Left hindlimb (tissue), 1 donor: ENCODE measurements at places on chromosomes 7 and 10.
A peak's percentile ranks its signal among the peaks of the same experiment; 100 is the strongest.

- no peak for DNase-seq
These were observed 255.5 kb upstream of the CXCL12 start for GRCh38 chr10:44640429-44640828.

- DNase-seq = no peak
These were observed 170.0 kb downstream of the MGMT start for GRCh38 chr10:129637010-129637409.

DNA sequence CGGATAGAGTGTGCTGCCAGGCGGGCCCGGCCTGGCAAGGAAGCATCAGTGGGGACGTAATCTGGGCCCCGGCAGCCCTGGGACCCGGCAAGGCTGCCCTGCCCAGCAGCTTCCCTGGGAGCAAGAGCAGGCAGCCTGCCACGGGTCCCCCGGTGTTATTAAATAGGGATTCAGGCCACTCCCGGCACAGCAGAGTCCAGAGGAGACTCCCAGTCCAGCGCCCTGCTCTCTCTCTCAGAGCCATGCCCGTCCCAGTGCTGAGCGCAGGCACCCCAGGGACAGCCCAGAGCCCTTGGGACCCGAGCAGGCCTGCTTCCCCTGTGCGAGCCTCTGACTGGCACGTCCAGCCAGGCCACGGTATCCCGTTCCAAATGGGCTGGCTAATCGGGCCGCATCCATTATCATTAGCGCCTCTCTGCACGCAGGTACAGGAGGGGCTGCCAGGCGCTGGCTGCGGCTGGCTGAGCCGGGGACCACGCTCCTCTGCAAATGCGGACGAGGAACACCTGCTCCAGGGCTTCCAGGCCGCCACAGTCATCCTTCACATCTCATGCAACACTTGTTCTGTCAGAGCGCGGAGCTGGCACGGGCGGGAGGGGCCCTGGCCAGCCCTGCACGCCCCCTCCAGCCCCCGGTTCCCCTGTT lies 344.2 kb upstream of the MKI67 start:
- no peak for DNase-seq

DNA sequence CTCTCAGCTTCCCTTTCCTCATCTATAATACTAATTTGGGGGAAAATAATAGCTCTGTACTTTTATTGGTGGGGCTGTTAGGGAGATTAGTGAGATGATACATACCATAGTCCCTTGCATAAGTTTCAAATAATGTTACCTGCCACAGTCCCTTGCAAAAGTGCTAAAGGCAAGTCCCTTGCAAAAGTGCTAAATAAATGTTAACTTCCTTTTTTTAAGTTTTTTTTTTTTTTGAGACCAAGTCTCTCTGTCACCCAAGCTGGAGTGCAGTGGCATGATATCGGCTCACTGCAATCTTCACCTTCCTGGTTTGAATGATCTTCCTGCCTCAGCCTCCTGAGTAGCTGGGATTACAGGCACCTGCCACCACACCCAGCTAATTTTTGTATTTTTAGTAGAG lies 43.4 kb upstream of the SRGN start:
- DNase-seq = no peak

- no peak for DNase-seq
These were observed 10.7 kb downstream of the AMZ1 start for GRCh38 chr7:2698581-2699288.

- DNase-seq = no peak
These were observed 45.4 kb downstream of the TMEM168 start for GRCh38 chr7:112744818-112745217.

GRCh38 chr7:108605559-108606201 lies 36.0 kb downstream of the DNAJB9 start:
- DNase-seq = no peak

- DNase-seq = no peak
These were observed 131.2 kb downstream of the PFKFB3 start for GRCh38 chr10:6333973-6334372.

- no peak for DNase-seq
These were observed 57.1 kb upstream of the DYNC1I1 start for GRCh38 chr7:95715274-95715673.

- DNase-seq = no peak
These were observed 33.9 kb upstream of the MKX start for GRCh38 chr10:27779462-27780015.

- no peak for DNase-seq
These were observed 153.0 kb upstream of the LANCL2 start for GRCh38 chr7:55212176-55212575.

GRCh38 chr7:21417647-21418046 lies 10.2 kb upstream of the SP4 start:
- no peak for DNase-seq

GRCh38 chr7:107678110-107678753 lies 17.6 kb downstream of the SLC26A4 start:
- DNase-seq = no peak

DNA sequence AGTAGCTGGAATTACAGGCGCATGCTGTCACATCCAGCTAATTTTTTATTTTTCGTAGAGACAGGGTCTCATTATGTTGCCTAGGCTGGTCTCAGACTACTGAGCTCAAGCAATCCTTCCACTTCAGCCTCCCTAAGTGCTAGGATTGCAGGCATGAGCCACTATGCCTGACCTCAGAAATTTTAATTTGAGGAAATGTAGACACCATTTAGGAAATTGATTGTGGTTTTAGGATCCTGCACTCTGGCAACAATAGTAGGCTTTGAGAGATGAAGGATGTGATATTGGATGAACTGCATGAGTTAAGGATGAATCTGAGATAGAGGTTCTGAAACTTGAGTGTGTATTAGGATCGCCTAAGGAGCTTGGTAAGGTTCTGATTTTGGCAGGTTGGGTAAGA lies 66.5 kb downstream of the PPP1R9A start:
- no peak for DNase-seq

GRCh38 chr7:42673951-42674350 lies 237.9 kb downstream of the C7orf25 start:
- DNase-seq = no peak

DNA sequence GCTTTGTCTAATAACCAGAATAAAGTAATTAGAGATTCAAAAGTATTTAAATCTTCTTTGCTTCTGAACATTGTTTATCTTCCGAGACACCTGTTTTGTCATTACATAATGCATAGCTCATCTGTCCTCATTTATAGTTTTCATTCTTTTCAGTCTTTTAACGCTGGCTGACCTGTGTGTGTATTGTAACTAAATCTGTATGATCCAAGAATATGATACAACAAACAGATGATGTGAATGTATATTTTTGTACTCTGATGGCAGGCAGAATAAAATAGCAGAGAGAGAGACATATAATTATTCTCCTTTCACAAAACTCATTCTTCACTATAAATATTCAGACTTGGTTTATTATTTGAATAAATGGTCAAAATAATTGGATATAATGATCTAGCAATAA lies 80.6 kb downstream of the ORC5 start:
- no peak for DNase-seq

DNA sequence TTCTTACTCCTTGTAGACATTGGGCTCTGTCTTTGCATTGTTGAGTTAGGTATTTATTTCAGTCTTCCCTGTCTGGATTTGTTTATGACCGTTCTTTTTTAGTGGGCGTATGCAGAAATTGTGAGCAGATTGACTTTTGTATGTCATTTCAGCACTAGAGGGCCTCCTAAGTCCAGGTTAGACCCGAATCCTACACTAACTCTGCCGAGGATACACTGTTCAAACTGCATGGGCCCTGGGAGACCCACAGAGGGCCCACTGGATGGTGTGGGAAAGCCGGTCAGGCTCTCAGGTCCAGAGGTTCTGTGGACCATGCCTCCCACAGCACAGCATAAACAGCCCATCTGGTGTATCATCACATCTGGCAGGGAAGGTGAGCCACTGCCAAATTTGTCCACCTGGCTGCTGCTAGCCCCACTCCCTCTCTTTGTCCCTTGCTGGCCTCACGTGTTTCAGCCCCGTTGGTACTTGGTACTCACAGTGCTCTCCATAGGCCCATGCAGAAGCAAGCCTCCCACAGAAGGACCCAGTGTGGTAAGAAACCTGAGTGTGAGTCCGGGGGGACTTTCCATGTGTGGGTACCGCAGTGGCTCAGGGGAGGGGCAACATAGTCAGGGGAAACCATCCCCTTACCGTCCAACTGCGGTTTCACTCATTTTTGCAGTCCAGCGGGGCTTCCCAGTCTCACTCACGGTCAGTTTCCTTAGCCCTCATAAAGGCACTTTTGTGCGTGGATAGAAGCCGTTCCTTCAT lies 112.8 kb downstream of the APBB1IP start:
- no peak for DNase-seq

GRCh38 chr10:125123476-125124114 lies 36.8 kb downstream of the CTBP2 start:
- peak; percentile 64 for DNase-seq

DNA sequence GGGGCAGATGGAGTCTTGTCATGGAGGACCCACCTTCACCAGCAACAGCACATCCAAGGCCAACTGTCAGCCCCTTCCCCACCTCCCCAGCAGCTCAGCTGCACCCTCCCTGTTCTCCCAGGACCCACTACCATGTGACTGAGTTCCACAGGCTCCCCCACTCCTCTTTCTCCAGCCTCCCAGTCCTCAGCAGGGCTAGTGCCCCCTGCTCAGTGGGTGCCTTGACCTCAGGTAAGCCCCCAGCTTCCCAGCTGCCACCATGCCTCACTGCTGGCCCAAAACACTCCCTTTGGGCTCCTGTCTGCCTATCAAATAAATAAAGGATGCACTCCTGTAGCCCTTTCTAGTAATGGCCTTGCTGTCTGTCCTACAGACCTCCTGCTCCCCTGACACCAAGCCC lies 174.4 kb downstream of the SLIT1 start:
- DNase-seq = no peak

- DNase-seq = no peak
These were observed 82.6 kb upstream of the ELMO1 start for GRCh38 chr7:37531225-37531624.

DNA sequence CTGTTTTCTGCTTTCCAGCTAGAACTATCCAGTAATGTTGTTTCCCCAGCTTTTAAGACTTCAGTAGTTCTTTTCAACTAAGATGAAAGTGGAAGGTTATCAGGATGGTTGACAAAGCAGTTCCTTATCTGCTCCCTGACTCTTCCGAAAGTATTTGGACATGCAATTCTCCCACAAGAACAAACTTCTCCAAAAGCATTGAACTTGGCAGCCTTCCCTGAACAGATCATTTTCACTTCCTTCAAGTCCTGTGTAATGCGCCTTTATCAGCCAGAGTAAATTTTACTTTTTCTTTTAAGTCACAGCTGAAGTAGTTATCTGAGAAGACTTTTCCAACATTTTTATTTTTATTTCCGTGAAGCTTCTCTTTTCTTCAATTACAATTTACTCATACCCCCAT lies 39.7 kb downstream of the CDC14C start:
- no peak for DNase-seq

GRCh38 chr7:75608451-75609122 lies 116.5 kb downstream of the SPDYE5 start:
- no peak for DNase-seq

DNA sequence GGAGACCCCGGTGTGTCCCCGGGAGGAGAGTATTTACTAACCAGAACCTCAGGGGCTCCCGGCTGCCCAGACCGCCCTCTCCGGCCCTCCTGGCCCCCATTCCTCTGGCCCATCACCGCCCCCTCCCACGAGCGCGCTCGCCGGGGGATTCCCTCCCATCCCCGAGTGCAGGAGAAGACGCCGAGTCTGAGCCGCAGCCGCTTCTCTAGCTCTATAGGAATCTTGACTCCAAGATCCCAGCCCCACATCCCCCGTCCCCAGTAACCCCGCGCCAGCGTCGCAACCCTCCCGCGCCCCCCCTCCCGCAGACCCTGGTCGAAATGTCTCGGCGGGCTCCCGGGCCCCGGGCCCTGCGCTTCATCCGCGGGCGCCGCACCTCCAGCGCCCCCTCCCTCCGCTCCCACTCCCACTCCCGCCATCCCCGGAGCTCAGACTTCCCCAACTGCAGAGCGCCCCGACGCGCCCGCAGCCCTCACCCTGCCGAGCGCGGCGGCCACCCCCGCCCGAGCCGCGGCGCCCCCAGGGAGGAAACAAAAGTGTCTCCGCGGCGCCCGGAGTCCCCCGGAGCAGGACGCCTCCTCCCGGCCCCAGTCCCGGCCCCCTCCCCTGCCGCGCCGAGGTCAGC lies 541 bp downstream of the ELMO1 start:
- DNase-seq = no peak

GRCh38 chr7:149196705-149197171 lies 1.4 kb downstream of the ZNF282 start:
- no peak for DNase-seq

- no peak for DNase-seq
These were observed 30.5 kb downstream of the NRP1 start for GRCh38 chr10:33303988-33304387.

- no peak for DNase-seq
These were observed 295.3 kb downstream of the SKIDA1 start for GRCh38 chr10:21230219-21230618.

DNA sequence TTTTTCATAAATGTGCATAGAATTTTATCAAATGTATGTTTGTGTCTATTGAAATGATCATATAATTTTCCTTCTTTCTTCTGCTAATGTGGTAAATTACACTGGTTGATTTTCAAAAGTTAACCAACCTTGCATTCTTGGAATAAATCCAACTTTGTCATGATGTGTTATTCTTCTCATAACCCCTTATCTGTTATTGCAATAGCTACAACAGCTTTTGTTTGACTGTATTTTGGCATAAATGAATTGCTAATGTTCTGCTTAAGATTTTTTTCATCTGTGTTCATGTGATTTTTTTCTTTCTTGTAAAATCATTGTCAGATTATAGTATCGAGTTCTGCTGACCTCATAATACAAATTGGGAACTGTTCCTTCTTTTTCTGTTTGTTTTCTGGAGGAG lies 17.6 kb downstream of the CDH23 start:
- DNase-seq = no peak

DNA sequence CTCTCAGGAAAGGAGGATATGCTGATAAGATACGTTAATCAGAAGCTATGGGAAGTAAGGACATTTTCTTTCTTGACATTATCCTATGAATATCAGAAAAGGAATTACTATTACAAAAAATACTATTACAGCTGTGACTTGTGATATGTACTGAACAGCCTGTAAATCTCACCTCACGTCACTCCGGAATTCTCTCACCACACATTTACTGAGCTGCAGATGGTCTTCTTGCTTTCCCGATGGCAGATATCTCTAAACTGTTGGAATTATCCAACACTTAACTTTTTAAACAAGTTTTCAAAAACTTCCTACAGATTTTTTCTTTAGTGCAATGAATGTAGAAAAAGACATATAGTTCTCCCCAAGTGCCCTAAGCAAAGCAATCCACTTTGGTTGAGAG lies 313.4 kb downstream of the GPR37 start:
- DNase-seq = no peak

- DNase-seq = no peak
These were observed 1.6 kb downstream of the BEND7 start for GRCh38 chr10:13526948-13527863.

- no peak for DNase-seq
These were observed 24.5 kb upstream of the YWHAG start for GRCh38 chr7:76383089-76383944.
